ENCODE measurements at places on chromosomes 4 and X.

- no peak for DNase-seq
These were observed 14.6 kb downstream of the FTHL17 start for GRCh38 chrX:31057291-31057690.

- no peak for DNase-seq
These were observed 64.4 kb downstream of the HADH start for GRCh38 chr4:108054025-108054638.

GRCh38 chrX:9442056-9442455 lies 22.8 kb upstream of the TBL1X start:
- DNase-seq, result no peak

DNA sequence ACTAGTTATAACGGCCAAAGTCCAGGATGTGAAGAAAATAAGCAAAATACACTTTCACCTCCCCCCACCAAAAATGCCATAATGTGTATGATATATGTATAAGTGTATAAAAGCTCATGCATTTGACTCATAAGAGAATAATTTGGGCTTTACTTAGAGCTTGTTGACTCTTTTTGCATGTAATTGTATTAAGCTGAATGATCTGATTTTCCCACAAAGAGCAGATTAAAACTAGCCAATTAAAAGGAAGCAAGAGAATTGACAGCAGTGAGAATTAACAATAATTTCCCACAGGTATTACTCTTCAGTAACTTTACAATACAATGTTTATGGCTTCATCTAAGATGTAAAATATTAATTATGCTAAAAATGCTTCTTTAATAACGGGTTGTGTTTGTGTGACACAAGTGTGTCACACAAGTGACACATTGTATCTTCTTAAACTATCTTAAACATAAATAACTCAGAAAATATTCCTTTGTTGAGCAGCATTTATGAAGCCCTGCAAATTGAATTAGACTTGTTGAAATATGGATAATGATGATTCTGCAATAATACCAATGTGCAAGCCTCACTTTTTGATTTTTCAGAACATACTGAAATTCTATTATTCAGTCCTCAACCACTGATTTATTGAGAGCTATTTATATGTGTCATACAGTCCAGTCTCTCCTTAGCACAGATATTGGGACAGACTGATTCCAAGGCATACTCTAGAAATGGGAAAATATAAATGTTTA lies 134.5 kb downstream of the SLIT2 start:
- DNase-seq, result no peak

GRCh38 chr4:152132776-152133175 lies 372.0 kb upstream of the GATB start:
- no peak for DNase-seq

DNA sequence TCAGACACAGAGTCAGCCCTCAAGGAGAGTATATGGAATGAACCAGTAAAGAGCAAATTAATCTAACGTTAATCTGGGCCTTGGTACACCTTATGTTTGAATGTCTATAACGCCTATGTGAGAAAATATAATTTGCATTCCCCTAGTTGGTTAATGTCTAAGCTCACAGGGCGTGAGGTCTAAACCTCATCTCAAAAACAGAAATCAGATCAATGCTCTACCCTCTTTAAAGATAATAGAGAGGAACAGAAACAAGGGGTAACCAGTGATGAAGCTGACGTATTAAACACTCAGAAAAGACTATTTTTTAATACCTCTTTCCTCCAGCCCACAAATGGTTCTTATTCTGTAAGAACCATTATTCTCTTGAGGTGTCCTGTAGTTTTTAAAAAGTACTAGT lies 369.2 kb upstream of the NOCT start:
- no peak for DNase-seq

DNA sequence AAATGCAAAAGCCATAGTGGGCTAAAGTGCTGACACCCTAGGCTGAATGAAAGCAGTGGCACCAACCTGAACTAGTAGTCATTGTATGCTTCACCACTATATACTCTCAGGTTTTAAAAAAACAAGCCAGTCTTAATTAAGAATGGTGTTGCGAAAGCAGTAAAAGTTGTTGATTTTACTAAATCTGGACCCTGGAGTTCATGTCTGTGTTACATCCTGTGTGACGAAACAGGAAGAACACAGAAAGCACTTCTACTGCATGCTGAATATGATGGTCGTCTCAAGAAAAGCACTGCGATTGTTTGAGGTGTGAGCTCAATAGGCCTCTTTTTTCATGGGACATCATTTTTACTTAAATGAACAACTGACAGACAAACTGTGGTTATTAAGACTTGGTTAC lies 24.2 kb upstream of the GDPD2 start:
- no peak for DNase-seq

GRCh38 chr4:6085028-6085690 lies 66.9 kb upstream of the C4orf50 start:
- DNase-seq, result no peak

GRCh38 chr4:102230194-102230593 lies 115.1 kb downstream of the SLC39A8 start:
- no peak for DNase-seq

DNA sequence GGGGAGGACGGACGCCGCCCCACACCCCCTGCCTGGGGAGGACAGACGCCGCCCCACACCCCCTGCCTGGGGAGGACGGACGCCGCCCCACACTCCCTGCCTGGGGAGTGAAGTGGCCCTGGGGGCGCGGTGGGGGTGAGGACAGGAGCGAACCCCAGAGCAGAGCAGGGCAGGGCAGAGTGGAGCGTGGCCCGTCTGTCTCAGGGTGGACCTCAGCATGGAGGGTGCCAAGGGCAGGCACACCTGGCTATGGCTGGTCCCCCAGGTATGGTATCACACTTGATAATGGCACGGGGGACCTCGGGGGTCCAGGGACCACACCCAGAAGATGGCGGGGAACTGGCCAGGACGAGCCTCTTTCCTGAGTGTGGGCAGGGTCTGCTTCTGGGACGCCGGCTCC lies 9.6 kb downstream of the LRPAP1 start:
- no peak for DNase-seq

DNA sequence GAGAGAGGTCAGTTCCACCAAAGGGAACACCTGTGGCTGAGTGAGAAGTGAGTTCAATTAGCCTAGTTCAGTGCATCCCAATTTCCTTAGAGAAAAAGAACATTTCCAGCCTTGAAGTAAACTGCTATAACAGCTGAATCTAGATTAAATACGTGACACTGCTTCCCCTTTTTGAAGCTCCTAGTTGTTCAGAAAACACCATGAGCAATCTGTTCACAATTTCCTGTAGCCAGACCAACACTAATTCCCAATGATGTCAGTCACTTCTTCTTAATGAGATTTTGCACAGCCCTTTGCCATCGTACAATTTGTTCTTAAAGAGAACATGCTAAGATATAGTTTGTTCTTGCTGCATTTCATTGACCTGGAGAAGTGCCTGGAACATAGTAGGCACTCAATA lies 144.6 kb upstream of the EDNRA start:
- no peak for DNase-seq

DNA sequence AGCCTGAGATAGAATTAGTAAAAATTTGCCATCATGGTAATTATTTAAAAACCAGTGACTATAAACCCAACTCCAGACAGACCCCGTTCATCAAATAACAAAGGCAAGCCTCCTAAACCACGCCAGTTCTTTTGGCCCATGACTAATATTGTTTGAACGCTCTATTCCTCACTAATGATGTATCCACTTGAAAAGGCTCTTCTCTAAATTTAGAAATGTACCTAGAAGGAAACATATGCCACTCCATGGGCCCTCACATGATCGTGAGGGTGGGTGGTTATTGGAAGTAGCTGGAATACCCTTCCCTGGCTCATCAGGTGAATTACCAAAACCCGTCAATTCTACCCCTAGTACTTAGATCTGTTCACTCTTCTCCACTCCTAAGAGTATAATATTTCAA lies 249.2 kb downstream of the COL25A1 start:
- no peak for DNase-seq

DNA sequence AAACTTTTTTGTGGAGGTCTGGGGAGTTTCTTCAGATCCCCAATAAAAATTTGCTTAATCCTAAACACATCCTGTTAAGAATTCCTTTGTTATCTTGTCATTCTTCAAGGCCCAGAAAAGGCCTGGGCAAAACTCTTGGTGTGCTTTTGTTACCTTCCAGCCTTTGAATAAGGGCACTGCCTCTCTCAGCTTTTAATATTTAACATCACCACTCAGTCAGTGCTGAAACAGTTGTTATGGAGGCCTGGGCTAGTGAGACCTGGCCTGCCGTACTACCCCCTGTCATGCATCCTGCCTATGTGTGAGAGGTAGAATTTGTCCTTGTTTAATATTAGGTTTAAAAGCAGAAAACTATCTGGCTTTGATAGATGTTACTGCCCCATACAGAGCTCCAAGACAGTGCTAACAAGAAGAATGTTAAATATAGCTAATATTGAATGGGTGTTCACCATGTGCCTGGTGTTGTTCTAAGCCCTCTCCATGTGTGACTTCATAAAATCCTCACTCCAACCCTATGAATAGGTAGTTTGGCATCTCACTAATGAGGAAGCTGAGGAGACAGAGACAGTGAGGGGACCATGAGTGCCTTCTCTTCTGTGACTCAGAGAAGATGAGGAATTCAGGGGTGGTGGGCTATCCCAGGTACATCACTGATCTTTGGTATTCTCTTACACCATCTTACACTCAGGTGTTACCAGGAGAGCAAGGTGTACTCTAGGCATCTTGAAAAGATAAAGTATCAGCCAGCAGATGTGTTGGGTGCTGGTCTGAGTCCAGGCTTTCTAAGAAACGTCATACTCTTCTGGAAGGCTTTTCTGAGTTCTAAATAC lies 6.2 kb downstream of the PPP1R2C start:
- DNase-seq, result no peak

DNA sequence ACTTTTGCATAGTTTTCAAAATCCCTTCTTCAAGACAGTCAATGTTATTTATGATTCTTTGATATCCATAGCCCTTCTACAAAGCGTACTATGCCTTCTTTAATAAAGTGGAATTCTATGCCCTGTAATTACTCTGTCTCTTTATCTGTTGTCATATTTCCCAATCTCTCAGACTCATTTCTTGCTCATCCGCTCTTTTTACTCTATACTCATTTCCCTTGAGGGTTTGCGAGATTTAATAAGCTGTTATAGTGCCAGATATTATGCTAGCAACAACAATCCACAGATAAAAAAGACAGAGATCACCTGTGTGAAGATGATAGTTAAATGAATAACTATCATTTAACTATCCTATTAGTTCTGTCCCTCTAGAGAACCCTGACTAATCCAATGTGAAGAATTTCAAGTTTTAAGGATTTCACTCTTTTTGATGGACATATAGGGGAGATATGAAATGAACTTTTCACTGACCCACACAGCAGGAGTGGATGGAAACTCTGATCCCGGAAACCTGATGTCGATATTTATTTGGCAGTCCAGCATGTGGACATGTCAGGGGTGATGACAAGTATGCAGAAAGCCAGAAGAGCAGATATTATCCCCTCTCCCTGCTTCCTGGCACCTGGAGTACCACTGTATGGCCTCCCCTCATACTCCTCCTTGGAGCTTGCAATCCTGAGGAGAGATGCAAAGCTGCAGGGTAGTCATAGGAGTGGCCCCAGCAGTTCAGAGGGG lies 49.7 kb downstream of the TMEM156 start:
- DNase-seq, result no peak

DNA sequence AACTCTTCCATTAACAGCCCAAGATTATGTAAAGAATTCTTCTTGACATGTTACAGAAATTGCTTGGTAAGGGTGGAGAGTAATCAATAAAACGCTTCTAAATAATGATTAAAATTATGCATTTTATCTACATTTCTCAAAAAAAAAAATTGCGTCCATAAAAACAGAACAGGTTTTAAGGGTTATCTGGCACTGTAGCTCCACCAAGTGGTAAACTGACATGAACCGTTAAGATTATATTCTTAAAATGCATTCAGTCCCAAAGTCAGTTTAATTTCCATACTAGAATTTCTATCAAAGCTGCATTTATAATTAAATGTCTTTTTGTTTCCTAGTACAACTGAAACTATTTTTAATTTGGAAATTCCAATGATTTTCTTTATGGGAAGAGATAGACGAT lies 214.0 kb upstream of the UGT8 start:
- DNase-seq, result no peak

DNA sequence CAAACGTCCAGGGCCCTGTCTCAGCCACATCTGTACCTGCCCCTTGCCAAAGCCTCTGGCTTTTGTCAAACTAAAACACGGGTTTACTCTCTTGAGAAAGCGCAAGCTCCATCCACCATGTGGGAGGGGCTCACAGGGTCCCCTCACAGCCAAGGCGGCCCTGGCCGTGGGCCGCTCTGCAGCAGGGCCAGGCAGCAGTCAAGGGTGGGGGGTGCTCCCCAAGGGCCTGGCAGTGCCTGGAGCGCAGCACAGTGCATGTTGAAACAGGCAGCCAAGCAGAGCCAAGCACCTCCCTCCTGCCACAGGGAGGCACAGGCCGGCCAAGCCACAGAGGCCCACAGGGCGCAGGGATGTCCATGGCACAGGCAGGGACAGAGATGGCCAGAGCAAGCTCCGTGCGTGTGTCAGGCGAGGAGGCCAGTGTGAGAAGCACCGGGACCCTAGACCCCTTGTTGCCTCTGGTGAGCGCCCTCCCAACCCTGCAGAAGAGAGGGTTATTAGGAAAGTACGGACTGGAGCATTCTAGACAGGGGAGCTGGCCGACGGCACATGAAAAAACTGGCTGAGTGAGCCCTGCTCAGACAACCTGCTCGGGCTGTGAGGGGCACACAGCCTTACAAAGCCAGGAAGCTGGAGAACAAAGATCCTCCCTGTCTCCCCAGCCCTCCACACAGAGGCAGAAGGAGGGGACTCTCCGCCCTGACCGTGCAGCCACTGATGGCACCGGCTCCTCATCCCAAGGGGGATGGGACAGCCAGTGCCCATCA lies 39.0 kb downstream of the FAM53A start:
- no peak for DNase-seq

- DNase-seq, result no peak
These were observed 18.5 kb downstream of the GC start for GRCh38 chr4:71765350-71765749.

DNA sequence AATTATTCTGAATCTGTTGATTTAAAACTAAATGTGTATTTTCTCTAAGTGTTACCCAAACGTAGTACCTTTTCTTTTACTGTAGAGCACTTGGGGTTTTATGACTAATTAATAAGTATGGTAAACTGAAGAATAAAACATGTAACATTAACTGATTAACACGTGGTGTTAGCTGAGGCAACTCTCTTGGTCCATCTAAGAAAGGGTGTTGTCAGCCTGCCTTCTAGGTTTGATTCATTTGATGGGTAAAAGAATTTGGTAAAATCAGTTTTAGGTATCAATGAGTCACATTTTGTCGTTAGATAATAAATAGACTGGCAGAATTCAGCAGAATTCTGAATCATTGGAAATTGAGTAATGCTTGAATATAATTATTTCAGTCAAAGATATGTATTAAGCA lies 99.7 kb downstream of the AFF1 start:
- no peak for DNase-seq

DNA sequence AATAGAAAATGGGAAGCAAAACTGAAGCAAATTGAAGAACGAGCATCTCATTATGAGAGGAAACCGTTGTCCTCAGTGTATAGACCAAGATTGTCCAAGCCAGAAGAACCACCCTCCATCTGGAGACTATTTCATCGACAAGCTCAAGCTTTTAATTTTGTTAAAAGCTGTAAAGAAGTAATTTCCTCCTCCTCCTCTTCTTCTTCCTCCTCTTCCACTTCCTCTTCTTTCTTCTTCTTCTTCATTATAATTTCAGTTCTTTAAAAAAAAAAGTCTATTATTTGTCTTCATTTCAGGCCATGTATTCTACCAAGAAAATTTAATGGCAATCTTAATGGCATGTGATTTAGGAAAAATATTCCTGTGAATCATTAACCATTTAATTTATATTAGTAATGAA lies 7.6 kb downstream of the PRIMPOL start:
- DNase-seq, result no peak

Measured in activated T-helper 9 cell treated with anti-CD3 and anti-CD28 coated beads, Interleukin-2, amount 50 U/mL, for 16 hours (primary cell).